Stimulated activated CD8-positive, alpha-beta memory T cell treated with anti-CD3 and anti-CD28 coated beads, Interleukin-7, amount 100 ng/mL, for 1 hour (primary cell): ENCODE measurements at places on chromosomes 5 and 9.

DNA sequence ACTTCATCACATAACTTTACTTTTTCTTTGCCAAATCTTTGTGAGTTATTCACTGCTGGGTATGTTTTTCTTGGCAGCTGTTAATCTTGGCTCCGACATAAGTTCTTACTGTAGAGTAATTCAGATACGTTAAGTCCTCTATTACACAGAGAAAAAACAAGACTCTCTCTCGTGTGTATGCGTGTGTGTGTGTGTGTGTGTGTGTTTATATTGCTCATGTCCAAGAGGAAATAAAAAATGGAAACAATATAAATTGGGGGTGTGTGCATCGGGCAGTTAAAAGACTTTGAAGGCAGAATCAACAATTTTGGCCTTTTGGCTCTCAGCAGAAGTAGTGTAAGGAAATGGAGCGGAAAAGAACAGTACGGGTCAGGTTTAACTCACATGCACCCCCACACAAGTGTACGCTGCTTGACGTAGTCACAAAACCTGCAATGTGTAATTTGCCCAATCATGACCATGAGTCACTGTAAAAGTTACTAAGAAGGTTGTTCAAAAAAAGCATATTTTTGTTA lies 67.2 kb upstream of the IFNE start:
- DNase-seq, result no peak

DNA sequence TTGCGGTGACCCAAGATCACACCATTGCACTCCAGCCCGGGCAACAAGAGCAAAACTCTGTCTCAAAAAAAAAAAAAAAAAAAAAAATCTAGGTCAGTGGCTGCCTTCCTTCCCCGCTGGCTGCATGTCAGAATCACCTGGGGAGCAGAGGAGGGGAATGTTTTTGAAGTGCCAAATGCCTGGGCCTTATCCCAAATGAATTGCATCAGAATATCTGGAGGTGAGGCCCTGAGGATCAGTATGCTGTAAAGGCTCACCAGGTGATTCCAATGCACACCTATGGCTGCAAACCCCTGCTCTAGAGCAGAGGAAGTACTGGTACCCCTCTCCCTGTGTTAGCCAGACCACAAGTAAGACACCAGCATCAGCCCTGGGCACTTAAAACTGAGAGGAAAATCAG lies 44.7 kb upstream of the GABRP start:
- DNase-seq, result no peak

- no peak for DNase-seq
Observed at GRCh38 chr9:136546697-136547501, 1.1 kb upstream of the NOTCH1 start.

GRCh38 chr9:123568691-123569688 lies 213.0 kb downstream of the CRB2 start:
- DNase-seq, result no peak

DNA sequence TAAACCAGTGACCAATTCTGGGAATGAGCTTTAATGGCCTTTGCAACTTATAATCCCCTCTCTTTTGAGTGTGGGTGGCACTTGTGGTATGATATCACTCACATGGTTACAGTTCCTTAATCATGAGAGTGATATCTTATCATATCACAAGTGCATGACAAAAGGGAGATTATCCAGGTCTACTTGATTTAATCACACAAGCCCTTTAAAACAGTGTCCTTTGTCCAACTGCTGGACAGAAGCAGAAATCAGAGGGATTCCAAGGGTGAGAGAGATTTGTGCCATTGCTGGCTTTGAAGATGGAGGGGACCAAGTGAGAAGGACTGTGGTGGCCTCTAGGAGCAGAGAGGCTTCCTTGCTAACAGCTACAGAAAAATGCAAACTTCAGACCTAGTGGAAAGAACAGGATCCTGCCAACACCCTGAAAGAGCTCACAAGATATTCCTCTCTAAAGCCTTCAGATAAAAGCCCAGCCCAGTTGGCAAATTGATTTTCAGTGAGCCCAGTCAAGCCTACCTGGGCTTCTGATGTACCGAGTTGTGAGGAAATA lies 279.0 kb upstream of the TLE4 start:
- DNase-seq, result no peak

DNA sequence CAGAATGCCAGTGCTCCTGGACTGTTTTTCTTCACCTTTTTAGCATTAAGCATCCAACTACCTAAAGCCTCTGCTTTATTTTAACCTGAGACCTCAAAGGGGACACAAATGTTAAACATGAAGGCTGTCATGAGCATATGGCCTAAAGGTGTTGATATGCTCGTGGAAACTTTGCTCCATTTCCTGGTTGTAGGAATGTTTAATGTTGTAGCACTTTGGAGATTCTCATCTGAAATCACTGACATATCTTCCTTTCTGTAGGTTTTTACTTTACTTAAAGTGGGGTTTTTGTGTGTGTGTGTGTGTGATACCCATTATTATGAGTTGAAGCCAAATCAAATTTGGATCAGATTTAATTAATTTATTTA lies 37.0 kb downstream of the HABP4 start:
- no peak for DNase-seq

DNA sequence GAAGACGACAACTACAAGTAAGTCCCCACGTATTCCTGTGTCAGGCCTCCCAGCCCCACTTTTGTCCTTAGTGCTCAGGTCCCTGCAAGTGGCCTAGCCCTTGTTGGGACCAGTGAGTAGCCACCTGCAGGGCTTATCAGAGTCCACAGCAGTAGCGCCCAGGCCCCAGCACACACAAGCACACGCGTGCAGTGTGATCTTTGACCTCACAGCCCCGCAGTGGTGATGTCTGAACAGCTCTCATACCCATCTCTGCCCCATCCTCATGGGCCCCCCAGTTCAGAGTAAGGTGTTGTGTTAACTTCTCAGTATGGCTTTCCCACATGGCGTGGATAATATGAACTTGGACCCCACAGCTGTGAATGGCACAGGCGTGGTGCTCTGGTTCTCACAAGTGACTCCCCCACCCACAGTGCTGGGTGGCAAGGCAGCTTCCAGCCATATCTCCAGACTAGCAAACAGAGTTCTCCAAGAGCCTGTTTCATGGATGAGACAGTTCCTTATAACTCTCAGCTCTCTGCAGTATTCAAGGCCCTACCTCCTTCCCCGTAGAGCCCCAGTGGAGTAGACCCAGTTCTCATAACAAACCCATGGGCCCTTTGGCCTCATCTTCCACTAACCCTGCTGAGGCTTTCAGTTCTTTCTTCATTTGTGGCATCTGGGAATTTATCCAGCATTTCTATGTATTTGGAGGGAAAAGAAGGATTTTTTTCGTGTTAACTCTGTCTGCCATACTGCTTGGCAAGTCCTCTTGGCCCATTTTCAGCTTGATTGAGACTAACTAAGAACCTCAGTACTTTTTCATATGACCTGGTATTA lies 46.5 kb upstream of the ANGPTL2 start:
- no peak for DNase-seq

- DNase-seq, result no peak
Observed at GRCh38 chr5:163503106-163504078, 2.0 kb upstream of the MAT2B start.

- DNase-seq, result no peak
Observed at GRCh38 chr9:90965226-90966030, 163.8 kb downstream of the SYK start.

DNA sequence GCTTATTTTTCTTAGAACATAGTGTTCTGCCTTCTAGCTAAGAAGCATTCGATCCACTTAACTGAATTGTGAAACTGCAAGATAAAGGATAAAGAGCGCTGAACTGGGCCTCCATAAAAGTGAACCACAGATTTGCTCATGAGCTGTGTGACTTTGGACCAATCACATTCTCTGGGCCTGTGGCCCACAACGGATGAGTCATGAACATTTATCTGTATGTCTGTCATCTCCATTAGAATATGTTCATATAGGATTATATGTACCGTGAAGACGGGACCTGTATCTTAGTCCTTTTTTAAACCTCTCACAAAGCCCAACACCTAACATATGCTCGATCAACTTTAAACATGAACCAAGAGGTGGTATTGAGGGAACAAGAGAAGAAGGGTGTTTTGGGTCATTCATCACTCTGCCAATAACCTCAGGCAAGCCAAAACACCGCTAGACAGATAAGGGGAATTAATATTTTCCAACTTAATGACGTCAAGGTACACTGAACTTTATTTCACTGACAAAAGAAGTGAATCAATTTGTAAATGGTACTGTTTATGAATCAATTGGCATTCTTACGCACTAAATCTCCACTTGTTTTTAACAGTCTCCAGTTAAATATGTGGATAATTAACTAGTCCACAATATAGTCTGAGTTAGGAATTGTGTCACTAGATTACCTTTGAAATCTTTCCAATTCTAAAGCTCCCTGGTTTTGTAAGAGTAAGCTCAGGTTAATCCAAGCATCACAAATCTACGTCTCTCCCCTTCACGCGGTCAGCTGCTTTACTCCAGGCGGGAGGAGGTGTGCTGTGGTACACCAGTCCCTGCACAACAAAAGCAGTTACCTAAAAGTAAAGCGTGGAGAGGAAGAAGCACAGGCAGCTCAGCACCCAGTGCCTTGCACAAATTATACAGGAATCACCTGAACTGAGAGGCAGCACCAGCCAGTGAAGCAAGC lies 1.6 kb downstream of the TMEM245 start:
- DNase-seq, result peak; percentile 7

GRCh38 chr5:159586921-159587320 lies 256.6 kb upstream of the IL12B start:
- DNase-seq, result no peak

- DNase-seq, result no peak
Observed at GRCh38 chr5:86880785-86881492, 263.2 kb downstream of the COX7C start.

DNA sequence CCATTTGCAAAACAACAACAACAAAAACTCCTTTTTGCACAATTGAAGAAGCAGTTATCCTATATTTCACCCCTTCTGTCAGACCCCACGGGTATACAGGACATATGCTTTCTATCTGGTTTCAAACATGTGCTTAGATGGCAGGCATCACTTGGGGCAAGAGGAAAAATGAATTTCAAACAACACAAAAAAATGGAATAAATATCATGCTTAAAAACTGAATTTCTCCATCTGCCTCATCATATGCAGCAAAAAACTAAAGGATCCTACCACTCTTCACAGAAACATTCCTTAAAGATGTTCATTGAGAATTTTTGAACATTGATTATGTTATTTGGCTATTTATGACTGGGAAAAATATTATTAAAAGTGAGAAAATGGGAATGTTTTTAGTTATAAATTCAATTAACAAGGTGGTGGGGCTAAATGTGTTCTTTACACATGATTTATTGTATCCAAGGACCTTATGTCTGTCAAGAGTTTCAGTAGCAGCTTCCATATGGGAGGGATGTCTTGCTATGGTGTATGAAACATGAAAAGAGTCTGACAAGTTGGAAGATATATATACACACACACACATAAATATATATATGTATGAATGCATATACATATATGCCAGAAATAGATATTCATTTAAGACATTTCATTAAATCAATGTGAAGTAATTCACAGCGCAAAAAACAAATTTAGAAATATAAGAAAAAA lies 358.0 kb downstream of the CDH12 start:
- DNase-seq, result no peak

- no peak for DNase-seq
Observed at GRCh38 chr5:83374547-83374946, 97.0 kb upstream of the VCAN start.
